Activated CD4-positive, alpha-beta T cell treated with anti-CD3 and anti-CD28 coated beads for 24 hours (primary cell): ENCODE measurements at places on chromosomes 6 and 20.

- no peak for DNase-seq
Measured at GRCh38 chr20:7758406-7758805, 181.9 kb downstream of the HAO1 start.

GRCh38 chr20:39946053-39946810, 742.8 kb downstream of the MAFB start:
- no peak for DNase-seq

DNA sequence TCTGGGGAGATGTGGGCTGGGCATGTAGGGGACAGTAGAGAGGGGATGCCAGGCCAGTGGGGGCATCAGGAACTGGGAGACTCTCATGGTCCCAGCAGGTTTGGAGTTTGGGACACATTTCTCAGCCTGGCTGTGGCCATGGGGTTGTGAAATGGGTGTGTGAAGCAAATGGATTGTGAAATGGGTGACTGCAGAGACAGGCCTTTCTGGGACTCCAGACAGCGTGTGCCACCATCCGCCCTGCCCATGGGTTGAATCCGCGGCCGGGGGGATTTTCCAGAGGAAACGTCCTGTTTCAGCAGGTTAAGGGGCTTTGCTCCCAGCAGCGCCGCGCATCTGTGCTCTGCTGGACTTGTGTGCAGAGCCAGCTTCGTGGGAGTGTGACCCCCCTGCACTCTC, 3.7 kb upstream of the PMEPA1 start:
- no peak for DNase-seq

DNA sequence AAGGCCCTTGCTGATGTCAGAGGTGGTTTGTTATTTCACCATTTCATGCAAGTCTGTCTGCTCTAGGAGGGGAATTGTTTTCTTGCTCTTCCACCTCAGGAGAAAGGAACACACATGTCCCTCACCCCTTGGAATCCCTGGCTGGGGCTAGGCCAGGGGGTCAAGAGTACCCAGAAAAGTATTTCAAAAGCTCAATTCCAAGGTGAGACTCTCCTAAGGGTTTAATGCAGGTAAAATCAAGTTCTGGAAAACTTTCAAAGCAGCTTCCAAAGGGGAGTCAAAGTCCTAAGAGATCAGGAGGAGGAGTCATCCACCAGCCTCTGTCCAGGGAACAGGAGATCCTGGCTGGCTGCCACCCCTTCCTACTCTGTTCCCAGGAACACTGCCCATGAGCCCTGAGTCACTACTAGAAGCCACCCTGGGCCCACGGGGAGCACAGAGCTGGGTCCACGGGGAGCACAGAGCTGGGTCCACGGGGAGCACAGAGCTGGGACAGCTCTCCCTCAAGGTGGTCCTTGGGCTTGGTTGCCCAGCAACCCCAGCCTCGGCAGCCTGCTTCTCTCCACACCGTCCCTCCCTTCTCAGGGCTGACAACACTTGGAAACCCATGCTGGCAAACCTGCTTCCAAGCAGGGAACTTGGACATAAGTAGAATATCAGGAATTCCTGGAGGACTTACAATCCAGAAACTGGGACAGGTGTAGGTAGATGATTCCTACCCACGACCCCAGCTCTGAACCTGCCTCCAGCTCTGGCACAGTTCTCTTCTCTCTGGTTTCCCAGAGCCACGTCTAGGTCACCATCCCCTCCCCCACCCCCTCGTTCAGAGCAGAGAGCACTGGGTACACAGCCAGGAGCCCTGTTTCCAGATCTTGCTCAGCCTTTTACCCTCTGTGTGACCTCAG, 35.3 kb upstream of the CDKN1A start:
- DNase-seq, result no peak

DNA sequence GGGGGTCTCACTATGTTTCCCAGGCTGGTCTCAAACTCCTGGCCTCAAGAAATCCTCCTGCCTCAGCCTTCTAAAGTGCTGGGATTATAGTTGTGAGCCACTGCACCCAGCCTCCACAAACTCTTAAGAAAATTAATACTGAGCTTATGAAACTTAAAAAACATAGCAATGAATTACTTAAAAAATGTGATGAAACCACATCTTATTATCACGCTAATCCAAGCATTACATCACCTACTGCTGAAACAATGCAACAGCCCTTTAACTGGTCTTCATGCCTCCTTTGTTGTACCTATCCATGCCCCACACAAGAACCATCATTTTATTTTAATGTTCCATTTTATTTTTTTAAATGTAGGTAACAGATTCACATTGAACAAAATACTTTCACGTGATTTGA, 24.9 kb downstream of the SESN1 start:
- DNase-seq, result no peak

- DNase-seq, result no peak
Measured at GRCh38 chr6:138480279-138480949, 18.9 kb downstream of the NHSL1 start.

DNA sequence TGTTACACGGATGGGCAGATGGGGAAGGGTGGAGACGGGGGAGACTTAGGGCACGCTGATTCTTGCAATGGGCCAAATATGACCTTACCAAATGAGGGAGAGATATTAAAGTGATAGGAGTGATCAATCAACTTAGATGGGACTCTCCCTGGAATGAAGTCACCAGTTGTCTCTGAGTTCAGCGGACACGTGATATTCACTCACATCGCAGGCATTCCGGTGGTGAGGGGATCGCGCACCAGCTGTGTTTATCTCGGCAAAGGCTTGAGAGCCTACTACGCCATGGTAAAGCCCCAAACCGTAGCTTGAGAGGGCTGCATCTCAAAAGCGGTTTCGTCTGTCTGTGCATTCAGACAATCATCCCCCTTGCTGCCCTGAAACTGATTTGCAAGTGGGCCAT, 5.5 kb downstream of the BMP7 start:
- no peak for DNase-seq

GRCh38 chr6:95249175-95249574, 328.2 kb upstream of the MANEA start:
- DNase-seq, result no peak

DNA sequence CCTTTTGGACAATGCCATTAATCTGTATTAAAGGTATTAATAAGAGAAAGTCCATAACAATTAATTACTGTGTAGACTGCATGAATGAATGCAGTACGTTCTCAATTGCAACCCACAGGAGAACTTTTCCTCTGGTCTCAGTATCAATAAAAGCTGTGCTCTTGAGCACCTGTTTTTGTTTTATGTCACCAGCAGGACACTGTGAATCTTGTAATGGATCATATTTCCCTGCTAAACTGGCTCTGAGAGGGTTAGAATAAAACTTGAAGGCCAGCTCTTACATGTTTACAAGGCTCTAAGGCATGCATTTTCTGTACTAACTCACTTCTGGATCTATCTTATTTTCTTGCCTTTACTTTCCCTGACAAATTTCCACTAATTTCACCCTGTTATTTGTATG, 214.3 kb upstream of the PLN start:
- DNase-seq, result no peak

GRCh38 chr20:47055699-47056369, 161.2 kb downstream of the EYA2 start:
- no peak for DNase-seq

GRCh38 chr6:155645325-155645724, 189.7 kb upstream of the NOX3 start:
- no peak for DNase-seq

DNA sequence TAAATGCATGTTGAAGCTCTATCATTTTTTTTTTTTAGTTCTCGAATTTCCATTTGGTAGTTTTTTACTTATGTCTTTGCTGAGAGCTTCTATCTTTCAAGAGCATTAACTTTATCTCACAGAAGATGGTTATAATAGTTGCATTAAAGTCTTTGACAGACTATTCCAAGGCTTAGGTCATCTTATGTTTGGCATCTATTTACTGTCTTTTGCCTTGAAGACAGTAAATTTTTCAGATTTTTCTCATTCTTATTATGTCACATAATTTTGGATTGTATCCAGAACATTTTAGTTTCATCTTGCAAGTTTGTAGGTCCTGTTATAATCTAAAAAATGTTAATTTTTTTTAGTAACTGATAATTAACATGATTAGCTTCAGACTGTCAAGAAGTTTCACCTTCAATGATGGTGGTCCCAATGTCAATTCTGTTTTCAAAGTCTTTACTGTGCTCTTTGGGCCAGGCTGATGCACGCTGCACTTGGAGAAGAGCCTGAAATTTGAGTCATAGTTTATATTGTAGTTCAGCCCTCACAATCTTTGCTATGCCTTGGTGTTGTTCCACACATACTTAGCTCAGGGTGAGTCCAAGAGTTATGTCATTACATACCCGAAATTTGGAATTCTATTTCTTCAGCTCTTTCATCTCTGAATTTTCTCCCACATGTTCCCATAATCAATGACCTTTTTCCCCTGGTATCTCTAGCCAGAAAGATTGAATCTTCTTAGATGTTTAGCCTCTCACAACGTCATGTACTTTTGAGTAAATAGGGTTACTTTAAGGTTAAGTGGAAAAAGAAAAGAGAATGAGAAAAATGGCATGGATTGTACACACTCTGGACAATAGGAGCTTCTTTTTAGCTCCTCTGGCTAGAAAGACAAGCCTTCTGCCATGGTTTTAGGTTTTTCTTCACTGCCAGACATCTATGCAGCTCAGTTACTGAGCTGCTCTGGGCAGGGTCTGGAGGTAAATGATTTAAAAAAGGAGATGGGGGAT, 110.3 kb upstream of the BTBD3 start:
- no peak for DNase-seq

DNA sequence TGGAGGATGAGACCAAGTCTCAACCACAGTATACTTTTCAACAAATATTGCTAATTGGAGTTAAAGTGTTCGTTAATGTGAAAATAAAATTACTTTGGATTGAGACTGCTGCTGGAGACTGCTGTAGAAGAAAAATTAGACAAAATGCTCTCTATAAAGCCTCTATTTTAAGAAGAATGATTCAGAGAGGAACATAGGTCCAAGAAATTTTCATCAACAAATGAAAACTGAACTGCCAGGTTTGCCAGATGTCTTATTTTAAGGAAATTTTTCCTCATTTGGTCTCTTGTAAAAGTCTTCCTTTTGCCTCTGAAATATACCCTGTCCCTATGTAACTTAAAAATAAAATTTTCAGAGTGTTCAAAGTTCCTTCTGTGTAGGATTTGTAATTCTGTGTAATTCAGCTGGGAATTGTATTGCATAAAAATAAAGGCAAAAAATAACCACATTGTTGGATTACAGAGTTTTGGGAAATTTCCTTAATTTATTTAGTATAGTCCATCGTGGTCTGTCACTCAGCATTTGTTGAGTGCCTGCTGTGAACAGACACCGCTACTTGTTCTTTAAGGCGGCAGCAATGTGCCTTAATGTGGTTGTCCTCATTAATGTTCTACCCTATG, 27.4 kb downstream of the ANKS1A start:
- DNase-seq, result no peak

GRCh38 chr20:17699931-17700351, at the start of gene BANF2:
TSS of gene BANF2 (plus strand) at chr20:17699966. CDS start at chr20:17725026, 25,060 bp downstream.
- DNase-seq, result no peak

GRCh38 chr6:21271428-21272155, 322.0 kb upstream of the SOX4 start:
- DNase-seq, result no peak

GRCh38 chr6:149566410-149567193, 427 bp downstream of the GINM1 start:
- DNase-seq, result peak; percentile 19

GRCh38 chr6:140082867-140083297, 708.4 kb upstream of the CITED2 start:
- no peak for DNase-seq

GRCh38 chr6:160544802-160545201, 119.3 kb downstream of the LPA start:
- no peak for DNase-seq

GRCh38 chr6:133609415-133610226, 279.3 kb upstream of the TCF21 start:
- DNase-seq, result no peak

DNA sequence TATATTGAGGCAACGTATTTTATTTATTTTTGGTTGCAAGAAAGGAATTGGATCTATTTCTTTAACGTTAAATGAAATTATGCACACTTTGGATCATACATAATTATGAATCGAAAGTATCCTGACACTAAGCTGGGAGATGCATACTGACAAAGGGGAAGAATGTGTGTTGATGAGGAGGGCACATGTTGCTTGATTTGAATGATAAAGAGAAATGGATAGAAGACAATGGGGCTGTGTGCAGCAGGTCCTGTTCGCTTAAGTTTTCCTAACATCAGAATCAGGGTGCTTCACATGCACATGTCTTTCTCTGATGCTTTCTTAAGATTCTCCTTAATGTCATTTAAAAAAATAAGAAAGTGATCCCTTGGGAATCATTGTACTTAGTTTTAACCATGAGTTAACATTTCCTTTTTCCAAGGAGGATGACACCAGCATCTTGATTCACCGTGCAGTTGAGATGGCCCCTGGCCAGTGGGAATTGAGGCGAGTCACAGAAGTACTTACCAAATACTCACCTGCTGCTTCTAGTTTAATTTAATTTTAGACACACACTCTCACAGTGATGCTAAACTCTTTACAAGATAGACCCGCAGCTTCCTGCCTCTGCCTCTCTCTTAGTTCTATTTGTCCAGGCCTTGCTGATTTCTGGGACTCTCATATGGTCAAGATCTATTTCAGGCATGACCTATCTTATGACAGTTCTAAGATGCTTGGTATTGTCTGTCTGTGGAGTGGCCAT, 116.5 kb downstream of the CLIC5 start:
- no peak for DNase-seq

DNA sequence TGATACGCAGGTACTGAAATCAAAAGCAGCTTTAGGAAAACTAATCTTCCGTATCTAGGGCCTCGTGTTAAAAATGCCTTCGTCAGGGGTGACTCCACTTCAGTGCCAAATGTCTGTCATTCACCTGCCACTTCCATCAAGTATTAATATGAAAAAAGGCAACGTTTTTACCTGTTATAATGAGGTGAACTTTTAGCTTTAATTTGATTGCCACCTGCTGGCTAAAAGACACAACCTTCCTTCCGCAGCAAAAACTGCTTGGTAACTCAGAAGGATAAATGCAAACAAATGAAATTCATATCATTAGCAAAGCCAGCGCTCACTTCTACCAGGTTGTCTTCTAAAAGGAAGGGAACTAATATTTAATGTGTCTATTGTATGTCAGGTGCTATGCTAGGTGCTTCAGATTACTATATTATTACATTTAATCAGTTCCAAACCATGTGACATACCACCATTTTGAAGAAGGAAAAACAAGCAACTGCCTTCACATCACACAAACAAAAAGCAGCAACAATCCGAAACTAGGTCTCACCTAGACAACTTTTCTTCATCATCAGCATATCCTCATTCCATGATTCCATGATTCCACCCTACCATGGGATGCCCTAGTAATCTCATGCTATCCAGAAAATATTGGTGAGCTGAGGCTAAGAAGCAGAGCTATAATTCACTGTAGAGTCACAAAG, 20.6 kb upstream of the ARHGAP18 start:
- DNase-seq, result no peak
